ENCODE measurements at places on chromosomes 12 and 14. TPM values are rescaled to one million over a fixed set of nuclear protein-coding genes. Genes with fewer than 3 reads are reported as not detected.

Gene YEATS4
- polyA plus RNA-seq: 15.6 TPM

- DNase-seq: no peak
These were observed 134.9 kb upstream of the MAX start for GRCh38 chr14:65237023-65237814.

- DNase-seq: no peak
These were observed 68.0 kb downstream of the PDE3A start for GRCh38 chr12:20436316-20436715.

DNA sequence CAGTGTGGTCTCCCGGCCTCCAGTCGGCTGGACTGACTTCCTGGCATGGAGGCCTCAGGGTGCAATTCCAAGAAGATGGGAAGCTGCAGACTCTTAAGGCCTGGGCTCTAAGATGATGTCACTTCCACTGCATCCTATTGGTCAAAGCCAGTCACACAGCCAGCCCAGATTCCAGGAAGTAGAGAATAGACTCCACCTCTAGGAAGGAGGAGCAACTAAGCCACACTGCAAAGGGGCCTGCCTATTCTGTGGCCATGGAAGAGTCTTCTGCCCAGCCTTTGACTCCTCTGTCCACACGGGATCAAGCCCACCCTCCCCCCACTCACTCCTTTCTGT, 103.9 kb upstream of the RFLNA start:
- DNase-seq: peak; percentile 51

DNA sequence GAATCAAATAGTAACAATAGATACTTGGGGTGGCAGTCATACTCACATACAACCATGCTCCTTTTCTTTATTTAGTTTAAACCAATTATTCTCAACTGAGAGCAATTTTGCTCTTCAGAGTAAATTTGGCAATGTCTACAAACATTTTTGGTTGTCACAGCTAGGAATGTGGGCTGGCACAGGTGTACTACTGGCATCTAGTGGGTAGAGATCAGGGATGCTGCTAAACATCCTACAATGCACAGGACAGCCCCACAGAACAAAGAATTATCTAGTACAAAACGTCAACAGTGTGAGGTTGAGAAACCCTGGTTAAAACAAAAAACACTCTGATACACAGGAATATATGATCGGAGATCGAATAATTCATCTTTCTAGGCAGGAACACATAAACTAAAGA, 186.5 kb downstream of the NELL2 start:
- no peak for DNase-seq
